Activated T-helper 9 cell treated with anti-CD3 and anti-CD28 coated beads, Interleukin-2, amount 50 U/mL, for 16 hours (primary cell): ENCODE measurements at places on chromosomes 1 and 21.

- DNase-seq, result no peak
Measured at GRCh38 chr1:245684166-245684565, 529.4 kb downstream of the KIF26B start.

DNA sequence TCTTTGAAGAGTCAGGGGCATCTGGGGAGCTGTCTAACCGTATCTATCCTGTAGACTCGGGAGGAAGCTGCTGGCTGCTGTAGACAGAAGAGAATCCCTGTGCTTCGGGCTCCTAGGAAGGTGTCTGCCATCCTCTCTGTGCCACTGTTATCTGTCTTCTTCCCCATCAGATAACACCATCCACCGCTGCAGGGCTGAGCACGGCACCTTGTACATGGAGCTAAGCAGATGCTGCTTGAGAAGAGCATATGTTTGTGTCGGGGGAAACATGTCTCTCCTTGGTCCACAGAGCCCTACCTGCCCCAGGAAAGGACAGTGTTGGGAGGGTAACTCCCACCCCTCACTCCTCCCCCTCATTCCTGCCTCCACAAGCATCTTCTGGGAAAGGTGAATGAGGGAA is 1.4 kb upstream of the MAPKAPK2 start:
- DNase-seq, result no peak

- no peak for DNase-seq
Measured at GRCh38 chr1:220757441-220757840, 9.3 kb downstream of the MTARC2 start.

GRCh38 chr1:211751438-211751837 is 76.0 kb upstream of the NEK2 start:
- DNase-seq, result no peak

DNA sequence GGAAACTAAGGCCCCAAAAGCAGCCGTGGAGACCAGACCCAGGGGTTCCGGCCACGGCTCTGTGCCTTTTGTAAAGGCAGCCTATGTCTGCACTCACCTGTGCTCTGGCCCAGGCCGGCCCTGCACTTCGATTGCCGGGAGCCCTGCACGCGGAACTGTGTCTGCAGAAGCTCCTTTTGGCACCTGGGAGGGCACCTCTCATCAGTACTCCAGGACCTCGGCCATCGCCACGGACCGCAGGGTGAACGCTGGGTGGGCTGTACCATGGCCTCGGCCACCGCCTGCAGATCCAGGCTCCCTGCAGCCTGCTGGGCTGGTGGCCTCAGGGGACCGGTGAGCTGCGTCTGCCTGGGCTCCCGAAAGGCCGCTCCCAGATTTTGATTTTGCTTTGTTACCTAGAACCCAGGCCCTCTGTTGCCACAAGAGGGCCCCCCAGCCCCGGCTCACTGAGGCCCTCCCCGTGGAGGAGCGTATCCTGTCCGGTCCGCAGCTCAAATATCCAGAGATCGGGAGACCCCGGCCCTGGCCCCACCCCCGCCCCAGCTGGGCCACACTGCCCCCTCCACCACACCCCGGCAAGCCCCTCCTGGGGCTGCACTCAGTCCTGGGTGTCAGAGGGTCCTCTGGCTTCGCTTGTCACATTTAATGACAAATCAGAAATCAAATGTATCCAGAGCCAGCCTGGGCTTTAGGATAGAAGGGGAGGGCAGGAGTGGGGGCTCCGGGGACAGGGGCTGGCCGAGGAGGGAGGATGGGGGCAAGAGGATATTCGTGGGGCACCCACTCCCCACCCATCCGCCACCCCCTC is 60.2 kb upstream of the PDE9A start:
- peak; percentile 46 for DNase-seq

- DNase-seq, result no peak
Measured at GRCh38 chr1:176720838-176721237, 257.9 kb downstream of the PAPPA2 start.

- DNase-seq, result no peak
Measured at GRCh38 chr1:4165686-4166300, 265.7 kb upstream of the C1orf174 start.

GRCh38 chr1:113947388-113948107 is 18.4 kb downstream of the HIPK1 start:
- no peak for DNase-seq

GRCh38 chr1:195105281-195105680 is 1503.0 kb downstream of the KCNT2 start:
- DNase-seq, result no peak

DNA sequence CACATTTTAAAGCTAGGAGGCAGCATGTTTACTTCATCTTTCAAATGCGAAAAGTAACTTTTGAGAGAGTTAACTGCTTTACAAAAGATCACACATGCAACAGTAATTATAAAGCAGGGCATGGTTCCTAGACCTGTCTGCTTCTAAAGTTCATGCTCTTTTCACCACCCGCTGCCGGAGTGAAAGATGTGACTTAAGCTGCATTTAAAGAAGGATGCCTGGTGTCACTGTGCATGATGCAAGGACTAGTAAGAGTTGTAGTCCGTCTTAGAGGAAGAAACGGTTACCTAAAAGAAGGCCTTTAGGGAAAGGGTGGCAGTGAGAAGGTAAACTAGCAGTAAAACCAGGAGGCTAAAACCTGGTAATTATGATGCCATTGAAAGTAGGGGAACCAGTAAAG is 1689.1 kb downstream of the KCNT2 start:
- DNase-seq, result no peak

- DNase-seq, result no peak
Measured at GRCh38 chr1:215526147-215526845, 40.8 kb upstream of the KCTD3 start.

- no peak for DNase-seq
Measured at GRCh38 chr1:3040004-3040403, 18.7 kb downstream of the ACTRT2 start.

GRCh38 chr1:183385340-183386144 is 32.6 kb downstream of the NMNAT2 start:
- no peak for DNase-seq

- peak; percentile 52 for DNase-seq
Measured at GRCh38 chr1:42173155-42173933, 8.8 kb upstream of the GUCA2A start.

DNA sequence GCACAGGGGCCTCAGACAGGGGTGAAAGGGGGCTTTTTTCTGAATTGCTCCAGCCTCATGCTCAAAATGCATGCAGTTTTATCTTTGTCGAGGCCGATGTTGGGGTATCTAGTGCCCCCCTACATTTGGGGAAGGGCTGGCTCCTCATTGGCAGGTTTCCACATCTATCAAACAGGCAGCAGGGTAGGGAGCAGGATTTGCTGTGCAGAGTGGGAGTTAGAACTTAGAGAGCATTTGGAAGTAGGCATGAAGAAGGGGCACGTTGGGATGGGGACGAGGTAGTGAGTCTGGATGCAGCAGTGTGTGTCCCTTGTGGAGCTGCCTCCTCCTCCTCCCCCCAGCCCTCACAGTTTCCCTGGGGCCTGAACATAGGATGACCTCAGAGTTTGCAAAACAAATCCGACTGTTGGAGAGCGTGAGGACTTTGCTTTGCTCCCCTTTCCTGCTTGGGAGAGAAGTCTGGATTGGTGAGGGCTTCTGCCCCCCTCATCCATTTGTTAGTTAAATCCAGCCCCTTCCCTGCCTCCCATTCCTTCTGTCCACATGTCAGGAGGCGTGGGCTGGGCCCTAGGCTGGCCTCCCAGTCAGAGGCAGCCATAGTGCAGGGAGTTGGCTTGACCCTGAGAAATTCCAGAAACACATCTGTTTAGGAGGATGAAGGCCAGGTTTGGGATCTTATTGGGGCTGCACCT is 36.9 kb upstream of the GPR37L1 start:
- no peak for DNase-seq
